EL (cell line): ENCODE measurements at places on chromosomes 5 and 9.
A peak's percentile ranks its signal among the peaks of the same experiment; 100 is the strongest.

DNA sequence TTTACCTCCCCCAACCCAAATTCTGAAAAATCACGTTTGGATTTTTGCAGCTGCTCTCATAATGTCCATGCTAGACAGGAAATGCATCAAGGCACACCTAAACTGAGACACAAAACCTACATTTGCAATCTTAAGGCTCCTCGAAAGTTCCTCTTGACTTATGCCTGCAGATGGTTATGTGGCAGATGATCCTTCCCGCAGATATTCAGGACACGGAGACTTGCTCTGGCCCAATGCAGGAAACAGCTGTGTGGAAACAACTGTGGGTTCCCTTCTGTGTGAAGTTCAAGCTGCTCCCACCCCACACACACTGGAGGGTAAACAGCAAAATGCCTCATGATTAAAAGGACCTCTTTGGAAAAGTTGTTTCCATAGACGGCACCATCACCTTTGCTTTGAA, 253.8 kb downstream of the EBF1 start:
- DNase-seq = no peak

- peak; percentile 21 for DNase-seq
Measured at GRCh38 chr5:37735649-37736347, 104.0 kb downstream of the GDNF start.

DNA sequence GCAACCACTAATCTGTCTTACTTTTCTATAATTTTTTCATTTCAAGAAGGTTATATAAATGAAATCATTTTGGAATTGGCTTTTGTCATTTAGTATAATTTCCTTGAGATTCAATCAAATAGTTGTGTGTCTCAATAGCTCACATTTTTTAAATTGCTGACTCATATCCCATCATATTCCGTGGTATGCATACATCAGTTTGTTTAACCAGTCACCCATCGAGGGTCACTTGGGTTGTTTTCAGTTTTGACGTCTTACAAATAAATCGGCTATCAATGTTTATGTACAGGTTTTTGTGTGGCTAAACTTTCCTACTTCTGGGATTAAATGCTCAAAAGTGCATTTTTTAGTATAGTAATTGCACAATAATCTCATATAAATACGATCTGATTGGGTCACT, 185.5 kb downstream of the TAF11L14 start:
- DNase-seq = no peak

DNA sequence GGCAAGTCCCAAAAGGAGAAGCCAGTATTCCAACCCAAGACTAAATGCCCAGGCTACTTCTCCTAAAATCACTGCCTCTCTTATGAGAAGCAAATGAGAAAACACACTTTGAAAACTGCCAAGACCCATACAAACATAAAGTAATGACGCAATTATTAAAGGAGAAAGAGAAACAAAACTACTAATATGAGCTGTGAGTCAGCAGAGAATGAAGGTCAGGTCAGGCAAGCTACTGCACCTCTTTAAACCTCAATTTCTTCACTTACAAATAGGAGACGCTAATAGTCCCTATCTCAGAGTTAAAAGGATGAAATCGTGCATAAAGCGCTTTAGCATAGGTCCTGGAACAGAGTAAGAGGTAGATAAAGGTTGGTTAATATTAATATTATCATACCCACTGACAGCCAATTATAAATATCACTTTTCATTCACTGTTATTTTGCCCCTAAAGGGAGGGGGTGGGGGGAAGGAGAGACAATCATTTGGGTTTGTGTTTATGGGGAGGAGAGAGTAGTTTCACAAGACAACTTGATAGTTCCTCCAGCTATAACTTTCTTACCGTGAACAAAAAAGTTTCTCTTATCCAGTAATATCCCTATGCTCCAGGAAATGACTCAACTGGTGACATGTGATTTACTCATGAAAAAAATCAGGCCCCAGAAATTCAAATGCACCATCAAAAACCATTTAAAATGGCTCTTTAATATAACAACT, 3.6 kb downstream of the PSMB7 start:
- peak; percentile 76 for DNase-seq

- DNase-seq = no peak
Measured at GRCh38 chr9:89942643-89943042, 337.8 kb downstream of the GADD45G start.

- peak; percentile 87 for DNase-seq
Measured at GRCh38 chr5:65721050-65721719, 724 bp downstream of the SGTB start.

GRCh38 chr5:115209279-115209678, 39.6 kb upstream of the TRIM36 start:
- DNase-seq = no peak

DNA sequence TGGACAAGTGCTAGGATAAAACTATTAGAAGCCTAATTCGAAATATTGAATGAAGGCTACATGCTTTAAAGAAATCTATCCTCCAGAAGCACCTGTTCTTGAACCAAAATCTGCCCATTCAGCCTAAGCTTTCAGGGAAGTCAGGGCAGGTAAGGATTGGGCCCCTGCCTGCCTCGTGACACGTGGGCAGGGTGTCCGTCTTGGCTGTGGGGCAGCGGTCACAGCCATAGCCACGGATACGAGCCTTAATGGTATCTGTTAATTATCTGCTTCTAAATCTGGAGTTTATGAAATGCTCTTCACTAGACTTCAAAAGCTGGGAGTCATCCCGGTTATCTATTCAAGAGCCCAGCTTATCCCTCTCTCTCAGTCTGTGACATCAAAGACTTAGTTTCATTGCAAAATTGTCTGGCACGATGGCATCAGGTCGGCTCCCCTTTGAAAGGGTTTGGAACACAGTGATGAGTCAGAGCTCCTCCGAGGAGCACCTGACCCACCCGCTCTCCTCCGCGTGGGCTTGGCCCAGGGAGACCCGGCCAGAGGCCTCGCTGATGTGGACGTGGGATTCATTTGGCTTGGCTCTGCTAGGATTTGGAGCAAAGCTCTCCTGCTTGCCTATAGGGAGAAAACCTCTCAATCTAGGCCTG, 135.9 kb downstream of the MACROH2A1 start:
- DNase-seq = no peak
